Caki2 (cell line): ENCODE measurements at places on chromosomes 6 and 20.

- DNase-seq, result no peak
Observed at GRCh38 chr6:34138191-34138590, 7.7 kb downstream of the GRM4 start.

- no peak for DNase-seq
Observed at GRCh38 chr6:3345836-3346235, 87.1 kb downstream of the PSMG4 start.

DNA sequence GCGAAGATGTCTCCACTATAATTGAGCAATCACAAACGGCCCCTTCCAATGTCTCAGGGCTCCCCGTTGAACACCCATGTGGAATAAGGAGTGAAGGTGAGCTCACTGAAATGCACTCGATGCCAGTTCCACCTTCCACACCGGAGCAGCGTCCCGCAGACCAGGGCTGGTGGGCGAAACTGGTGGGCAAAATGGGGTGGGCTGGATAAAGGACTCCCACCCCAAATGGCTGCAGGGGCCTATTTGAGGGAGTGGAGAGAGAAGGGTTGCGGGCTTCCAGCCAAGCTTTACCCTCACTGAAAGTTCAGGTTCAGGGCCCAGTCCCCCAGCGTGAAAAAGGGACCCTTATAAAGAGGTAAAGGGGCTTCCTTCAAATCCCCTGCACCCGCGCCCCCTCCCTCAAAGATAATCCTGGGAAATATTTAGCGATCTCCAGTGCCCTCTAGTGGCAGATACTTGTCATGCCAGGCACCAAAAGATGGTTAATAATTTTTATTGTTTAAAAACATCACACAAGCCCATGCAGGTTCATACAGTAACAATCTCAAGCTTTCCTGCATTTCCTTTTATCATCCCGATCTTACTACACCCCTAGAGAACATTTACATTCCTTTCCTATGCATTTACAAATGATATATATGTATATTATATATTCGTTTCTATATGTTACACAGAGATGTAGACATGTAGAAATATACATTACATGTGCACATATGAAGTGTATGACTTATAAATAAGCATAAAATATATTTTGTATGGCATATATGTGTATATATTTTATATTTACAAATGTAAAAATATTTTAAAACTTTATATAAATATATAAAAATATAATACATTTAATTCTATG is 58.2 kb upstream of the NKX2-2 start:
- DNase-seq, result no peak

- no peak for DNase-seq
Observed at GRCh38 chr6:118931436-118931835, 3.5 kb downstream of the MCM9 start.

DNA sequence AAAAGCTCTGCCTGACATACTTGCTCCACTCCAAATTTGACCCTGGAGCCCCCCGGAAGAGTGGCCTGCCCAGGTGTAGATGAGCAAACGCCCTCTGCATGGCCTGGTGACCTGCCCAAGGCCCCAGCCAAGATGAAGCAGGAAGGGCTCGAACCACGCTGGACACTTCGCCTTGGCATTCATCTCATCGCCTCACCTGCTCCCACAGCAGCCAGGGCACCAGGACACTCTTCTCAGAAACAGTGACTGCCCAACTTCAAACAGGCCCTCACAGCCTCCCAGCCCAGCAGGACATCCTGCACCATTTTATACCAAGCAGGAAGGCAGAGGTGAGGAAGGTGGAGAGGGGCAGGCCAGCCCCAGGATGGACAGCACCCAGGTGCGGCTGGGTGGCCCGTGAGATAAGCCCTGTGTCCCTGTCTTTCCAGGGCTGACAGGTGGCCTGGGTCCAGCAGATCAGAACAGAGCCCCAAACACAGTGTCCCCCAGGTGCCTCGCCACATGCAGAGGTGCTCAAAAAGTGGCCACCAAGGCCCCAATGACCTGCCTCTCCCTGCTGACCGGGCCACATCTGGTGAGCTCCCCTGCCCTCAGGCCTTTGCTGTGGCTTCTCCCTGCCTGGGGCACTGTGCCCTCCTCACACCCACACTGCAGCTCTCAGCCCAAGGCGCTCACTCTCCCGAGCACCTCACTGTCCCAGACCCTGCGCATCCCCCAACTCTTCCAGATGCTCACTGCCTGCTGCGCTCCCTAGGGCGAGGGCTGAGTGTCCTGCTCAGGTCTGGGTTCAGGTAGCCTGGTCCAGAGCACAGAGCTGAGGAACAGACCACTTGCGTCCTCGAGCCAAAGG is 7.2 kb downstream of the ACSS1 start:
- DNase-seq, result no peak

GRCh38 chr20:4170621-4171537 is 155.5 kb upstream of the RNF24 start:
- DNase-seq, result no peak

GRCh38 chr6:25868436-25869183 is 5.4 kb downstream of the SLC17A3 start:
- no peak for DNase-seq
